SW480 (cell line): ENCODE measurements at places on chromosomes 6 and 20.

DNA sequence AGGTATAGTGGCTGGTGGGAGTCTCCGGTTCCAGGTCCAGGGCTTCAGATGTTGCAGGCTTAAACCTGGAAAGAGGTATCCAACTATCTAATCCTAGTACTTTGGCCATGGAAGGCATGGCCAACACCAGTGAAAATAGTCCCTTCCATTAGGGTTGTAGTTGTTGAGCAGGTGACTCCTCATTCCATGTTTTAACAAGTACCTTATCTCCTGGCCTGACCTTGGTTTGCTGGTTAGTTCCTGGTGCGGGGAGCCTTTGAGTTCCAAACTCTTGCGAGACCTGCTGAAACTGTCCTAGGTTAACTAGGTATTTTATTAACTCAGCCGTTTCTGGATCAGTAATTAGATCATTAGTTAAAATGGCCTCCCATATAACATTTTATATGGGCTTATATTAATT is 165.1 kb upstream of the PROKR2 start:
- no peak for DNase-seq

GRCh38 chr20:2042400-2042799 is 48.5 kb upstream of the PDYN start:
- DNase-seq, result no peak

DNA sequence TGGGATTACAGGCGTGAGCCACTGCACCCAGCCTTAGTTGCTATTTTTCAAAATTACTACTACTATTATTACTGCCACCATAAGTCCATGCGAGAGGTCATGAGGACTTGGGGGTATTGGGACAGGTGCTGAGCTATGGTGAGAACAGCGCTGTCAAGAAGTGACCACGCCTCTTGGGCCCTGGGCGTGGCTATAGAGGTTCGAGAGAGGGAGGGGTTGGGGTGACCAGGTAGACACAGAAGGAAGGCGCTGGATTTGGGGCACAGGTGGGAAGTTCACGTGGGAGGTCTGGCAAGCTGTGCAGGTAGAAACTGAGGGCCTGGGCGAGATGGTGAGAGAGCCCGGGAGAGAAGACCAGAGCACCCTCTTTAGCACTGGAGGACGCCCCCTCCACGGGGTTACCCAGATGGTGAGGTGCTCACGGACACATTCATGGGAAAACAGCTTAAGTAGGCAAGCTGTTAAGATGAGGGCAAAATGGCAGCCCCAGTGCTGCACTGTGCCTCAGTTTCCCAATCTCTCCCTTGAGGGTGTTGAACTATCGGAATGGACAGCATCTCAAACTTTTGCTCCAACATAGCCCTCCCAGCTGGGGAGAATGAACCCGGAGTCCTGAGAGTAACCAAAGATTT is 61.0 kb downstream of the RAB44 start:
- DNase-seq, result no peak

DNA sequence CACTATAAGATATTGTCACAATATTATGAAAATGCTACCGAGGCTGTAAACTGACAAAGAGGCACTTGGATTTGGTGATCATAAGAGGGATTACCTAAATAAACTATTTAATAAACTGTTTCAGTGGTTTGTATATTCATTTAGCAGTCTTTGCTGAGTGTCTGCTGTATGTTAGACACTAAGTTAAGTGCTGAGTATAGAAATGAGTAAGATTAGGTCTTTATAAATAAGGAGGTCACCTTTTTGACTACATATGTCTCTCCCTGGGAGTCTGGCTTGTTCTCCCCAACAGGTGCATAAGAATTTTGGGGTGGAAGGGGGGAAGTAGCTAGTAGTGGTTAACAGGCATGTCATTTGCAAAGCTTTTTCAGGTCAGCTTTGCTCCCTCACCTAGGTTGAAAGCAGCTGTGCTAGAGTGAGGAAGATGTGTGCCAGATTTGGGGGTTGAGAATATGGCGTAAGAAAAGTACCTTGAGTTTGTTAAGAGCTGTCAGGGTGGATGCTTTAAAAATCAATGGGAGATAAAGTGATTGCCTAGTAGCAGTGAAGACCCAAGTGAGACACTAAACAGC is 246.3 kb downstream of the ZFAND3 start:
- DNase-seq, result no peak

DNA sequence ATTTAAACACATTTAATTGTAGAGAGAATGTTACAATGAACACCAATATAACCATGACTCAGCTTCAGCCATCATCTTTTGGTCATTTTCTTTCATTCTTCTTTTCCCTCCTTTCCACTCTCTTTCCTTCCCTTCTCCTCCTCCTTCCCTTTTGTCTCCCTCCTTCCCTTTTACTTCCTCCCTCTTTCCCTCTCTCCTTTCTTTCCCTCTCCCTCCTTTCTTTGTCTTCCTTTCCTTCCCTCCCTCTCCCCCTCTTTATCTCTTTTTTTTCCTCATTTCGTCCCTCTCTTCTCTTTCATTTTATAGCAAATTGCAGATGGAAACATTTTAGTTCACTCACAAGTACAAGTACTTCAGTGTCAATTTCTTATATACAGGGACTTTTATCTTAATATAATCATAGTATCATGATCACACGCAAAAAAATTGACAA is 1.8 kb downstream of the ZKSCAN3 start:
- DNase-seq, result no peak

DNA sequence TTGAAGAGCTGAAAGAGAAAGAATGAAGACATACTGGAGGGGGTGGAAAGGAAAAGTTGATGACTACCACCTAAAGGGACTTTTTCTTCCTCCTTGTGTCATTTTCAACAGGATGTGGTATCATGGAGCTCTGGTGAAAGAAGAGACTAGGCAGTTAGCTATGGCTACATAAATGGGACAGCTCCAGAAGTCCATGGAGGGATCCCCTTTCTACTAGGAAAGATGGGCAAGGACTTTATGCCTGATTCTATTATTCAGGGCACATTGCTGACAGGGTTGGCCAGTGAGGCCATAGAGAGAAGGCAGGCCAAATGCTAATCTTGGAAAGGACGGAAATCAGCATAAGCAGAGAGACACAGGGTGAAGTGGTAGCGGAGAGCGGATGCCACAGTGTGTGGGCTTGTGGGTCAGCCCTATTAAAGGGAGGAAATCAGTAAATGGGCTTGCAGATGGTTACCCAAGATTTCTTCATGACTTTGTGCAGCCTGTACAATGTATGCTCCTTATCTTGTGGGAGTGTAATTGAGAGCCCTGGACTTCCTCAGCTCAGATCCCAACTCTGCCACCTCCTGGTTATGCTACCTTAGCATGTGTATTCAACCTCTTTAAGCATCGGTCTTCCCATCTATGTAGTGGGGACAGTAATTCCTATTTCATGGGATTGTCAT is 77.4 kb upstream of the TMEM170B start:
- no peak for DNase-seq

DNA sequence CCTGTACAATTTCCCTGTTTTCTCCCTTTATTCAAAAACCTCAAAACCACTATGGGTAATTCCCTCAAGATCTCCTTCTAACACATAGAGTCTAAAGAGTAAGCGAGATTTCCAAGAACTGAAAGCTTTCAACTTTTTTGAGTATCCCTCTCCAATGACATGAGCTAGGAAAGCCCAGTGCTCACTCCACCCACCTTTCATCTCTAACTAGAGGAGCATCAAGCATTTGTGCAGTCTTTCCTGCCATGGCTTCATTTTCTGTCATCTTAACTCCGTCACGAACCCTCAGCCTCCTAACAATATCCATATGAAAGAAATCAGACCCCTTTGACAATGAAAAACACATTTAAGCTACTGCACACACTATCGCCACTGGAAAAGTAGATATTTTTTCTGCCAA is 91.9 kb upstream of the SUPT3H start:
- DNase-seq, result no peak

DNA sequence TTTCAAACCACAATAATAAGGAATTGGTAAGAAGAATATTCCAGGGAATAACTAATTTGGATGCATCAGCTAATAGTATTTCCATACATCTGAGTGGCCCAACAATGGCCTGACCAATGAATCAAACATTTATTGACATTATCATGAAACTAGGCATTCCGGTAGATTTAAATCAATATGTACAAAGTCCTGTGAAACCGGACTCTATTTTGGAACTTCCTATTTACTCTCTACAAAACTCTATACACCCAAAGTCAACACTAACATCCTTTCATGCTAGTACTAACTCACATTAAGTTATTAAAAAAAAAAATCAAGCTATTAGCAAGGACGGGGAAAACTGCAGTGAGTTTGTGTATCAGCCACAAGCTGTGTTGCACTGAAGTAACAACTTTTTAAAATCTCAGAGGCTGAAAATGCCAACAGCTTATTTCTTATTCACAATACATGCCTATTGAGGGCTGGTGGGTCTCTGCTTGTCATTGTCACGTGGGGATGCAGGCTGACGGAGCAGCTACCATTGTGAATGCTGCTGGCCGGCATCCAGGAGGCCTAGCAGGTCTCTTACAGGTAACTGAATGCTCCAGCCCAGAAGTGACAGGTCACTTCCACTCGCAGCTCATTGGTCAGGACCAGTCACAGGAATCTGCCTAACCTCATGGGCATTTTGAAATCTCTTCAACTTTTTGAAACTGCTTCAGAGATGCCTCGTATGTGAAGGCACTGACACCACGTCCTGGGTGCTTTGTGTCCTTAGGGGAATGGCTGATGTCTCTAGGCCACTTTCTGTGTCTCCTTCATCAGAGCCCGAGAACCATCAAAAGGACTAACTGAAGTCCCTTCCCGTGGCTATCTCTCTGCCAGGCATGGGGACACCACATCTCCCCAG is 76.3 kb downstream of the SLC22A23 start:
- DNase-seq, result no peak

- DNase-seq, result no peak
These were observed 158.2 kb downstream of the TPBG start for GRCh38 chr6:82521861-82522260.

GRCh38 chr6:121335087-121336008 is 1.1 kb upstream of the TBC1D32 start:
- DNase-seq, result peak; percentile 11

DNA sequence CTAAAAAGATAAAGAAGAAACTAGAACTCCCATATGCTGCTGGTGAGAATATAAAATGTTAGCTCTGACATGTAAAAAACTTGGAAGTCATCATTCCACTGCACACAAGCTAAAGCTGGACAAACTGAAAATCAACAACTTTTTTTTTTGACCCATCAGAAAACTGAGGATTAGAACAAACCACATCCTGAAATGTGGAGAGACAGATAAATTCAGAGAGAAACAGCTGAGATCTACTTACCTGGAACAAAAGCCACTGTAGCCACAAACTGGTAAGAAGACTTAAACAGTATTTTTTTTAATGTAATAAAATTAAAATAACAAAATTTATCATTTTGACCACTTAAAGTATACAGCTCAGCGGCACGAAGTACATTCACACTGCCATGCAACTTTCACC is 408.5 kb upstream of the RGS17 start:
- DNase-seq, result no peak

GRCh38 chr6:87054143-87054833 is 40.6 kb downstream of the CGA start:
- DNase-seq, result no peak

DNA sequence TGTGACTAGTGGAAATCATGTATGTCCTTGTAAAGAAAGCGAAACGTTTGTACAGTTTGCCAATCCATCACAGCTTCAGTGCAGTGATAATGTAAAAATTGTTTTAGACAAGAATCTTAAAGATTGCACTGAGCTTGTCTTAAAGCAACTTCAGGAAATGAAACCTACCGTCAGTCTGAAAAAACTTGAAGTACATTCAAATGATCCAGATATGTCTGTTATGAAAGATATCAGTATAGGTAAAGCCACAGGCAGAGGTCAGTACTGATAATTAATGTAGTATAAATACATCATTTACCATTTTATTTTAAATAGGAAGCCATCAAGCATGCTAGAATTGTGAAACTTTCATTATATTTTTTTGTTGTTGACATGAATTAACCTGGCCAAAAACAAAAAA is 60.9 kb upstream of the SMIM8 start:
- DNase-seq, result no peak

DNA sequence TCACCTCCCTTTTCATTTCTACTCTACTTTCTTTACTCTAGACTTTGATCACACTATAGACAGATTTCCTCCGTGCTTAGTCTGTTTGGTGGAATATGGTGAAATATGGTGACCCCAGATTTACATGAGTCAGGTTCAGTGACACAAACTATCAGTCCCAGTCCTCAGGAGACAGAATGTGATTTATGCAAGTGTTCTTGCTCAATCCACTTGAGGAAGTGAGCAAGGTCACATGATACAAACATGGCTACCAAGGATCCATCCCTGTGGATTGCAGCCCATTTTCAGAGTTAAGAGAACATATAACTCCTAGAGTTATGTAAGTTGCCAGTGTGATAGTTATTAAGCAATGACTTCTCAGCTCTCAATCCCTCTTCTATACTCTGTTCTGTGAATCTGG is 23.7 kb upstream of the TSHZ2 start:
- DNase-seq, result no peak

GRCh38 chr6:27161946-27162603 is 85.4 kb upstream of the PRSS16 start:
- DNase-seq, result no peak

- DNase-seq, result no peak
These were observed 33.7 kb downstream of the FAM50B start for GRCh38 chr6:3882866-3883265.

DNA sequence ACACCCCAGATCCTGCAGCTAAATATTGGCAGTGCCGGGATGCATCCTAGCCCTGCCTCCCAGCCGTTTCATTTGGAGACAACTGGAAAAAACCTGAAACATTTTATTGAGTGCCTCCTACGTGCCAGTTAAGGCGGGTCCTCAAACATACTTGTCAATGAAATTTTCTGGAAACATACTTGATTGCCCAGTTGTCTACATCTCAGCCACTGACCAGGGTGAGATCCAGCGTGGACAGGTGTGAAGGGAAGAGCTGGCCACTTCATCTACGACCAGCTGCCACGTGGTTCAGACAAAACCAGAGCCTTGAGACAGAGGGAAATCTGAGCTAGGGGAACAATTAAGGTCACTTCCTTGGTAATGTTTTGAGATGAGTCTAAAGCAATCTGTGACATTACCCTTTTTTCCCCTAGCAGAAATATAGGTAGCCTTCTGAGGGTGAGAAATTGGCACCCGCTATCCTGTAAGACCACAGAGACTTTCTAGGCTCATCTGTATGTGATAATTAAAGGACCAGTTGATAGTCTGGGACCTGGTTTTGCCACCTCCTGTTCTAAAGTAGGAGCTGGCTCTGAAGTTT is 116.3 kb upstream of the MTHFD1L start:
- DNase-seq, result no peak

- DNase-seq, result no peak
These were observed 142.7 kb downstream of the TENT5A start for GRCh38 chr6:81609736-81610135.

DNA sequence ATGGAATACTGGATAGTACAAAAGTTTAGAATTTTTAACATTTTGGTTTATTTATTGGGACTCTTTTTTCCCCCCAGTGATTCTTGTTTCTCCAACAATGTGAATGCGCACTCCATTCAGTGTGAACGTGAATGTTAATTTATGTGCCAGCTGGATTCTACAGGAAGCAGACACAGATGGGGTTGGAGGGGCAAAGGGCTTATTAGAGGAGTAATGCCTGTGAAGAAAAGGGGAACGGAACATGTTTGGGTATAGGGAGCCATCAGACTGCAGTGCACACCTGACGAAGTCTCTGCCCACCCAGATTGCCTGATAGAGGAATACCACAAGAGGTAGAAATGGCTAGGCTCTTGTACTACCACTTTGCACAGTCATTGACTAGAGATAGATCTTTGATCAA is 48.2 kb downstream of the PTPRA start:
- no peak for DNase-seq

- DNase-seq, result no peak
These were observed 152.1 kb downstream of the SAMD5 start for GRCh38 chr6:147660334-147661311.
